HFFc6 (cell line): ENCODE measurements at places on chromosomes 1 and 21. TPM values are rescaled to one million over a fixed set of nuclear protein-coding genes. Genes with fewer than 3 reads are reported as not detected.

Gene ZSCAN20
- total RNA-seq = 5.5 and 5.7 TPM in 2 replicates

Gene KRTAP10-12
- not detected in 3 replicates for total RNA-seq

Gene CDCA8
- 21.5 to 44.3 TPM (median 38.5 TPM) in 3 replicates for total RNA-seq

Gene OR2L2
- not detected in 3 replicates for total RNA-seq

Gene PGBD5
- total RNA-seq = not detected in 3 replicates

Gene PLA2G5
- total RNA-seq = not detected in 3 replicates

Gene LIPI
- total RNA-seq = not detected in 3 replicates

Gene ABCA4
- not detected in 3 replicates for total RNA-seq

Gene AMIGO1
- total RNA-seq = 3.8 to 8.7 TPM (median 7.2 TPM) in 3 replicates

Gene CRP
- total RNA-seq = not detected in 3 replicates

Gene NUDT17
- total RNA-seq = 2.9 to 4.5 TPM (median 3.2 TPM) in 3 replicates

Gene IQGAP3
- total RNA-seq = 13.1 and 28.4 TPM in 2 replicates

Gene EVA1B
- total RNA-seq = 152 to 231 TPM (median 195 TPM) in 3 replicates

Gene SPRR2A
- not detected in 3 replicates for total RNA-seq

Gene ADORA1
- total RNA-seq = 0.25 to 5.3 TPM (median 4.4 TPM) in 3 replicates

Gene S100B
- total RNA-seq = not detected in 2 replicates

Gene TIAM1
- total RNA-seq = 0.21 TPM in 1 of 3 replicates, not detected in the others

Gene RNU5D-1
- total RNA-seq = not detected in 3 replicates

Gene RGS5
- total RNA-seq = 4.0 to 6.5 TPM (median 5.6 TPM) in 3 replicates

Gene AMY2A
- total RNA-seq = not detected in 3 replicates

Gene ANGPTL7
- not detected in 3 replicates for total RNA-seq

Gene ZNF683
- total RNA-seq = not detected in 2 replicates

Gene SH3BP5L
- total RNA-seq = 30.4 and 32.1 TPM in 2 replicates

Gene CRB1
- not detected in 3 replicates for total RNA-seq

Gene OR10J4
- not detected in 3 replicates for total RNA-seq

Gene OLFML2B
- total RNA-seq = 5.6 to 9.1 TPM (median 6.2 TPM) in 3 replicates

Gene C1orf141
- not detected in 3 replicates for total RNA-seq

Gene MFSD2A
- total RNA-seq = 3.4 to 4.8 TPM (median 3.8 TPM) in 3 replicates

Gene SOD1
- 254 to 290 TPM (median 282 TPM) in 3 replicates for total RNA-seq

Gene PTAFR
- total RNA-seq = 0.26 to 0.42 TPM (median 0.37 TPM) in 3 replicates

Gene C2CD4D
- not detected in 3 replicates for total RNA-seq

Gene MMP23B
- 1.7 to 7.1 TPM (median 3.8 TPM) in 3 replicates for total RNA-seq

Gene ZBED6
- total RNA-seq = 26.9 to 33.4 TPM (median 29.1 TPM) in 3 replicates

Gene AIM2
- total RNA-seq = not detected in 3 replicates

Gene OR6N1
- total RNA-seq = not detected in 2 replicates

Gene OR2G6
- total RNA-seq = not detected in 3 replicates

Gene AIRE
- not detected in 2 replicates for total RNA-seq

Gene BSND
- total RNA-seq = not detected in 3 replicates

Gene NRDC
- total RNA-seq = 178 to 207 TPM (median 199 TPM) in 3 replicates

Gene CLCA4
- total RNA-seq = not detected in 3 replicates

Gene HAO2
- not detected in 2 replicates for total RNA-seq

Gene ZFP69B
- 3.2 to 3.9 TPM (median 3.7 TPM) in 3 replicates for total RNA-seq

Gene RHOU
- total RNA-seq = 0.21 to 0.42 TPM (median 0.31 TPM) in 3 replicates

Gene CFAP141
- total RNA-seq = not detected in 3 replicates

Gene TENT5C
- total RNA-seq = 0.48 to 0.82 TPM (median 0.72 TPM) in 3 replicates
